ENCODE measurements at places on chromosomes 13 and 19.

DNA sequence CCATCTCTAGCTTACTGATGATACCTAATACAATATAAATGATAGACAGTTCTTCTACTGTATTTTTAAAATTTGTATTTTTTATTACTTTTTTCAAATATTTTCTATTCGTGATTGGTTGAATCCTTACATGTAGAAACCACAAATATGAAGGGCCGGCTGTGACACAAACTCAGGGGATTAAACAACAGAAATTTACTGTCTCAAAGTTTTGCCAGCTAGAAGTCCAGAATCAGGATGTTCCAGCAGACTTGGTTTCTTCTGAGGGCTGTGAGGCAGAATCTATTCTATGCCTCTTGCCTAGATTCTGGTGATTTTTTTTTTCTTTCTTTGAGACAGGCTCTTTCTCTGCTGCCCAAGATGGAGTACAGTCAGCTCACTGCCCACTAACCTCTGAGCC is 13.8 kb downstream of the FPR1 start:
- H3K4me1 ChIP-seq, result no peaks in the 10 kb centered on the region
- DNase-seq, result no peak
- H3K4me3 ChIP-seq, result no peak overlapping the region
- no peaks in the 10 kb centered on the region for H3K36me3 ChIP-seq
- H3K27ac ChIP-seq, result no peak overlapping the region
- no peaks in the 10 kb centered on the region for H3K27me3 ChIP-seq

GRCh38 chr13:77699059-77699680 is 1.7 kb downstream of the SLAIN1 start:
- no peak overlapping the region for H3K27ac ChIP-seq
- H3K36me3 ChIP-seq, result no peaks in the 10 kb centered on the region
- no peaks in the 10 kb centered on the region for H3K27me3 ChIP-seq
- no peaks in the 10 kb centered on the region for H3K4me1 ChIP-seq
- H3K4me3 ChIP-seq, result peak overlapping the region; percentile 83

- DNase-seq, result no peak
- H3K4me3 ChIP-seq, result no peak overlapping the region
- H3K27me3 ChIP-seq, result no peaks in the 10 kb centered on the region
- H3K27ac ChIP-seq, result no peak overlapping the region
Measured at GRCh38 chr13:44380404-44381165, 7.0 kb downstream of the SERP2 start.

DNA sequence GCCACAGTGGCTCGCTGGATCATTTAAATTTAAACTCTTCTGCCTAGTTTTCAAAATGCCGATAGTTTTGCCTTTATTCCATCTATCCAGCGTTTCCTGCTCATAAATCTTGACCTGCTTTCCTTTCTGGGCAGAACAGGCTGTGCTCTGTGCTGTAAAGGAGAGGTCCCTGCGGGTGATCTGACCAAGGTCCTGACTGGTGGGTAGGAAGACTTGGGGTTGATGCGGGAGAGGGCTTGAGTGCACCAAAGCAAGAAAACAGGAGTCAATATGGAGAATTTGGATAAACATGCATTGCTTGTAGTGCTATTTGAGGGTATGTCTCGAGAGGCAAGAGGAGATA is 533.6 kb downstream of the MYO16 start:
- no peaks in the 10 kb centered on the region for H3K27me3 ChIP-seq
- H3K4me3 ChIP-seq, result no peak overlapping the region
- no peak for DNase-seq
- no peak overlapping the region for H3K27ac ChIP-seq
- H3K4me1 ChIP-seq, result no peaks in the 10 kb centered on the region

GRCh38 chr19:48989701-48990291 is 3.3 kb downstream of the GYS1 start:
- no peak overlapping the region for H3K4me3 ChIP-seq
- peaks cover 19% of the 10 kb centered on the region for H3K4me1 ChIP-seq
- no peaks in the 10 kb centered on the region for H3K36me3 ChIP-seq
- no peaks in the 10 kb centered on the region for H3K27me3 ChIP-seq

- H3K4me1 ChIP-seq, result no peaks in the 10 kb centered on the region
- peak within 1 kb of the TSS; percentile 68 for H3K27ac ChIP-seq
- H3K4me3 ChIP-seq, result peak within 1 kb of the TSS; percentile 59
- peak; percentile 89 for DNase-seq
- peaks cover 17% of the 10 kb centered on the region for H3K36me3 ChIP-seq
Measured at GRCh38 chr19:51887522-51888498, at the start of gene ZNF577. Gene ZNF577 (minus strand): TSS chr19:51887951. CDS start chr19:51880382, 7,569 bp downstream.

GRCh38 chr13:52994051-52994450 is 34.6 kb upstream of the OLFM4 start:
- no peak overlapping the region for H3K4me3 ChIP-seq
- no peaks in the 10 kb centered on the region for H3K36me3 ChIP-seq
- no peak for DNase-seq

GRCh38 chr13:69461397-69461796 is 646.2 kb upstream of the ATXN8OS start:
- H3K27ac ChIP-seq, result no peak overlapping the region
- H3K4me1 ChIP-seq, result no peaks in the 10 kb centered on the region
- no peak overlapping the region for H3K4me3 ChIP-seq

- H3K4me1 ChIP-seq, result peaks cover 51% of the 10 kb centered on the region
- H3K4me3 ChIP-seq, result no peak overlapping the region
- no peak overlapping the region for H3K27ac ChIP-seq
- no peaks in the 10 kb centered on the region for H3K27me3 ChIP-seq
- no peaks in the 10 kb centered on the region for H3K36me3 ChIP-seq
- DNase-seq, result no peak
Measured at GRCh38 chr19:13042443-13043130, 47.3 kb downstream of the NFIX start.

DNA sequence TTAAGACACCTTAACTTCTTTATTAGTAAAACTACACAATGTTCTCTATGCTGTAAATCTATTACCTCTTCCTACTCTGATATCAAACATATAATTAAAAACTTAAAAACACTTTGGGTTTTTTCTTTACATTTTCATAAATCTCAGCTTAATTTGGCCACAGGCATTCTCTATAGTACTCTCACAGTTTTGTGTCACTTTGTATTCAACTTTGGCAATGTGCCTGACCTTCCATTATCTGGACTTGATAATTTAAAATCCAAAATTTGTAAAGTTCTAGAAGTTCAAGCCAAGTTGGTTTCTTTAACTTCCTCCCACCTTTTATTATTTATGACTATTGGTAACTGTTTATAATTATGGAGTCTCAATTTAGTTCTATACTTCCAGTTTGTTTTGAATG is 46.4 kb downstream of the VWA8 start:
- no peak overlapping the region for H3K4me3 ChIP-seq
- no peaks in the 10 kb centered on the region for H3K4me1 ChIP-seq
- no peaks in the 10 kb centered on the region for H3K27me3 ChIP-seq
- H3K36me3 ChIP-seq, result no peaks in the 10 kb centered on the region

DNA sequence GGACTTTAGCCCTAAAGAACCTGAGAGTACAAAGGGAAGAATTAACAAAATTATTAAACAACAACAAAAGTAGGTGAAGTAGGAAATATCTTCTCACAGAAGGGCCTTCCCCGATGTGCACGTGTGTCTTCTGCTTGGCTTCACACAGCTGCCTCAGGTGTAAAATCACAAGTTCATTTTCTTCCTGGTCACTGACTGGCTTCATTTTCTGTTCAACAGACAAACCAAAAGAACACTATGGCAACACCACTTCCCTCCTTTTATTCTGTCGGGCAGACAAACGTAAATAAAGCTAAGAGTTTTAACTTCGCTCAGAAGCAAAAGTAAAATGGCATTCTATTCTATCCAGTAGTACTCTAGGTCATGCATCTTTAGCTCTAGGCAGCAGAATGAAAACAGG is 140.9 kb downstream of the TBC1D4 start:
- H3K27me3 ChIP-seq, result no peaks in the 10 kb centered on the region
- H3K27ac ChIP-seq, result no peak overlapping the region
- DNase-seq, result no peak
- no peak overlapping the region for H3K4me3 ChIP-seq
- H3K4me1 ChIP-seq, result no peaks in the 10 kb centered on the region
- H3K36me3 ChIP-seq, result no peaks in the 10 kb centered on the region

All from prostate gland (tissue), 2 donors.